Neural crest cell (in vitro differentiated cells): ENCODE measurements at places on chromosomes 6 and 20. TPM values are rescaled to one million over a fixed set of nuclear protein-coding genes. Genes with fewer than 3 reads are reported as not detected.

Gene REM1
- total RNA-seq, result not detected in 2 replicates

Gene OR2J3
- not detected in 2 replicates for total RNA-seq

Gene DOK5
- 4.1 and 4.4 TPM in 2 replicates for total RNA-seq

Gene SIRPD
- not detected in 2 replicates for total RNA-seq

Gene FABP7
- 246 and 256 TPM in 2 replicates for total RNA-seq

Gene ANKS1A
- total RNA-seq, result 32.0 and 33.2 TPM in 2 replicates

Gene SDC4
- 11.4 and 11.5 TPM in 2 replicates for total RNA-seq

Gene SEL1L2
- not detected in 2 replicates for total RNA-seq

Gene ZKSCAN8
- total RNA-seq, result 37.9 and 40.1 TPM in 2 replicates

Gene CST2
- not detected in 2 replicates for total RNA-seq

Gene ACTL10
- 0.75 TPM in 2 replicates for total RNA-seq

Gene IRF4
- 0.30 TPM in 1 of 2 replicates, not detected in the other for total RNA-seq

Gene RIPPLY2
- total RNA-seq, result 0.66 and 0.72 TPM in 2 replicates
